Gastroesophageal sphincter (tissue), 4 donors: ENCODE measurements at places on chromosomes 2 and 18. TPM values are rescaled to one million over a fixed set of nuclear protein-coding genes. Genes with fewer than 3 reads are reported as not detected.

- no peak for ATAC-seq
These were observed 825.7 kb downstream of the SUCLG1 start for GRCh38 chr2:83633423-83633822.

DNA sequence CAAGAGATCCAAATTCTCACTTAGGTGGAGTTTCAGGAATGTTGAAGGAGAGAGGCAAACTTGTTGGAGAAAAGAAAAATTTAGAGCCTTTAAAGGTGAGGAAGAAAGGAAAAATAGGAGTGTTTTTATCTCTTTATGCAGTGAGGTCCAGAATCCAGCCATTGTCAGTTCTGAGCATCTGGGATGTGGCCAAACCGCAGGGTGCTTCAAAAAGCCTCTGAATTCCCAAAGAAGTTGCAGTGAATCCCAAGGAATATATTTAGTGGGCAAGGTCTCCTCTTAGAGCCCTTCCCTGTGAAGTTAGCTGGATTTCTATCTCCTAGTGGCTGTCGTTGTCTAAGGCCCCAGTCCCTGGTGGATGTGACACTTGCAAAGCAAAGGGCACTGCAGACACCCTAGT is 51.2 kb downstream of the MTCL1 start:
- no peak for ATAC-seq

- no peak for ATAC-seq
These were observed 512.1 kb upstream of the SYT4 start for GRCh38 chr18:43789234-43790000.

GRCh38 chr2:150963336-150963735 is 298.3 kb downstream of the RBM43 start:
- no peak for ATAC-seq

DNA sequence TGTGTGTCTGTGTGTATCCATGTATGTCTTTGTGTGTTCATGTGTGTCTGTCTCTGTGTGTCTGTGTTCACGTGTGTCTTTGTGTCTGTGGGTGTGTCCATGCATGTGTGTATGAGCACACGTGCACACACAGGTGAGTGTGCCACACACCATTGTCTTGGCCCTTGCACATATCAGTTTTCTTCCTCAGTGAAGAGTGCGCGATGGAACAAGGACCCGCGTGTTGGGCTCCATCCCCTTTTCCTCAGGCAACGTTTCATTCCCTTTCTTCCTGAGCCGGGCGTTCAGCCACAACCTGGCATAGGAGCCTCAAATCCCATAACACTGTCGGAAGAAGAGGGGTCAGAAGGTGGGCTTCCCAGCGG is 74.3 kb downstream of the PTGR3 start:
- no peak for ATAC-seq

PIEZO2 gene
- 1.8 TPM for total RNA-seq

GRCh38 chr18:49648326-49648725 is 86.5 kb downstream of the LIPG start:
- peak; percentile 59 for ATAC-seq

DNA sequence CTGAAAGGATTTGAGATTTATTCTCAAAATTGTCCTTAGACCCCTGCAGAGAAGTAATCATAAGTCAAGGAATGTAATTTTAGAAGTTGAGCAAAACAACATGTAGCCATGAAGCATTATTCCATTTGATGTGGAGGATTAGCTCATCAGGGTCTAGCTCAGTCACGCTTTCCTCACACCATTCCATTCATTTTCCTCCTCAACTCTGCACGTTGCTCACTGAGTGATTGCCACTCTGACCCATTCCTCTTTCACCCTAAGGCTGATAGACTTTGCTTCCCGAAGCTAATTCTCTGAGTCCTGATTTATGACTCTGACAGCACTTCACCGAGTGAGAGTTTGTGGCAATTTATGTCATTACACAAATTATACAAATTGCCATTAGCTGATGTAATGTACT is 820.6 kb upstream of the PIK3C3 start:
- ATAC-seq = no peak

QPCT gene
- 3.7 TPM for total RNA-seq

DNA sequence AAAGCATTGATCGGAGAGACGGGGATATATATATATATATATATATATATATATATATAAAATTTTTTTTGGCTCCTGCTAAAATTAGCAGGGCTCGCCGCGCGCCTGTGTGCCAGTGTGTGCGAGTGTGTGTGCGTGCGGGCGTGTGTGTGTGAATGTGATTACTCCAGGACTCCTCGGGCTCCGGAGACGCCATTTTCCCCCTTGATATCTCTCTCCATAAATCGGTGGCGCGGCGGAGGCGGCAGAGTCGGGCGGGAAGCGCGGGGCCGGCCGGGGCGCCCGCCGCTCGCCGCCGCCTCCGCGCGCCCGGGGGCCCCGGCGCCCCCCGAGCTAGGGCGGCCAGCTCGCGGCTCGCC is 795 bp upstream of the SETBP1 start:
- ATAC-seq = no peak

DNA sequence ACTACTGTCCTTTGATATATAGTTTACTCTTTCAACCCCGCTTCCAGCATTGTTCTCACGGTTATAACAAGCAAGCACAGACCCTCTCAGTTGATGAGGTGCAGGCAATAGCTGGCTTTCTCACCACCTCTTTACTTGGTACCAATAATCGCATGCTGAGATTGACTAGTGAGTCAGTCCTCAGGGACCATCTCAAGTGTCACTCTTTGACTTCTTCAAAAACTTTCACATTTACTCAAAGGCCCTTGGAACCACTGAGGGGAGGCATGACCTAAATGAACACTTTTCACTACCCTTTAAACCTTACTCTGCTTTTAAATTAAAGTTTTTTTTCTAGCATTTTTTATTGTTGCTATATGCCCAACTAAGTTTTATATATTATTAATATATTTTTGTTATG is 101.8 kb downstream of the DAW1 start:
- ATAC-seq = no peak

DNA sequence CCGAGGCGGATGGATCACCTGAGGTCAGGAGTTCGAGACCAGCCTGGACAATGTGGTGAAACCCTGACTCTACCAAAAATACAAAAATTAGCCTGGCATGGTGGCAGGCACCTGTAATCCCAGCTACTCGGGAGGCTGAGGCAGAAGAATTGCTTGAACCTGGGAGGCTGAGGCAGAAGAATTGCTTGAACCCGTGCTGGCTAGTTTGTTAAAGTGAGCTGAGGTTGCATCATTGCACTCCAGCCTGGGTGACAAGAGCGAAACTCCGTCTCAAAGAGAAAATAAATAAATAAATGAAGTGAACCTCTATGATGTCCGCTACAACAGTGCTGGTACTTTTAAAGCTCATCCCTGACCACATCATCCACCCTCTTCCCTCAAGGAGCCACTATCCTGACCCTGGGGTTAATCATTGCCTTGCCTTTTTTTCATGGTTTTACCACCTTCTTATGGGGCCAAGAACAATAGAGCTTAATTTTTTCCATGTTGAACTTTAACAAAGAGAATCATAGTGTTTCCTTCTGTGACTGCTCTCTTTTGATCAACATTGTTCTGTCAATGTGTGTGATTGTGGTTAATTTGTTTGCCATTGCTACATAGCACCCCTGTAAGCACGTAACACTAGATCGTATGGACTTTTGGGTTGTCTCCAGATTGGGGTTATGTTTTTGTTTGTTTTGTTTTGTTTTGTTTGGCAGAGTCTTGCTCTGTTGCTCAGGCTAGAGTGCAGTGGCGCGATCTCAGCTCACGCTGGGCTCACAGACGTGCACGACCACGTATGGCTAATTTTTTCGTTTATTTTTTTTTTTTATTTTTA is 17.1 kb upstream of the ATRAID start:
- ATAC-seq = no peak

PNO1 gene
- total RNA-seq = 11.7 TPM

SLC35G4 gene
- not detected for total RNA-seq

KCNE4 gene
- total RNA-seq = 13.0 TPM

- no peak for ATAC-seq
These were observed 404.0 kb upstream of the RAB6C start for GRCh38 chr2:129575431-129575830.

SLC16A14 gene
- 4.1 TPM for total RNA-seq

- no peak for ATAC-seq
These were observed 662.2 kb downstream of the XIRP2 start for GRCh38 chr2:167550448-167550847.

DNA sequence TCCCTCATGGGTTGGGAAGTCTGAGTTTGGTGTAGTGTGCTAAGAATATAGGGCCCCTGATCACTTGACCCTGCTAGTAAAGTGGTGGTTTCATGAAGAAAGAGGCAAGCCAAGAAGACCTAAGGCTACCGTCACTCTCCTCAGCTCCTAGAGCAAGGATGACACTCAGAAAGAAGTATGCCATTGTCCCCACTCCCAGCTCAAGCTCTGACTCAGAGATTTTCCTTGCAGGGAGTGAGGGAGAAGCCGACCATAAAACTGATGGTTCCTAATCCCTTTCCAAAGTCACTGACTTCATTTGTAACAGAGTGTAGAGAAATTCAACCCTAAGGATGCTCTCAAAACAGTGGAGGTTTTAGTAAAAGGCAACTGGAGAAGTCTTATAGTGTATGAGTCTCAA is 80.9 kb downstream of the ICA1L start:
- ATAC-seq = no peak
